ENCODE measurements at places on chromosomes 1 and 21.
A peak's percentile ranks its signal among the peaks of the same experiment; 100 is the strongest.

GRCh38 chr1:54377040-54377691, 29.0 kb downstream of the SSBP3 start:
- peak; percentile 61 for DNase-seq

DNA sequence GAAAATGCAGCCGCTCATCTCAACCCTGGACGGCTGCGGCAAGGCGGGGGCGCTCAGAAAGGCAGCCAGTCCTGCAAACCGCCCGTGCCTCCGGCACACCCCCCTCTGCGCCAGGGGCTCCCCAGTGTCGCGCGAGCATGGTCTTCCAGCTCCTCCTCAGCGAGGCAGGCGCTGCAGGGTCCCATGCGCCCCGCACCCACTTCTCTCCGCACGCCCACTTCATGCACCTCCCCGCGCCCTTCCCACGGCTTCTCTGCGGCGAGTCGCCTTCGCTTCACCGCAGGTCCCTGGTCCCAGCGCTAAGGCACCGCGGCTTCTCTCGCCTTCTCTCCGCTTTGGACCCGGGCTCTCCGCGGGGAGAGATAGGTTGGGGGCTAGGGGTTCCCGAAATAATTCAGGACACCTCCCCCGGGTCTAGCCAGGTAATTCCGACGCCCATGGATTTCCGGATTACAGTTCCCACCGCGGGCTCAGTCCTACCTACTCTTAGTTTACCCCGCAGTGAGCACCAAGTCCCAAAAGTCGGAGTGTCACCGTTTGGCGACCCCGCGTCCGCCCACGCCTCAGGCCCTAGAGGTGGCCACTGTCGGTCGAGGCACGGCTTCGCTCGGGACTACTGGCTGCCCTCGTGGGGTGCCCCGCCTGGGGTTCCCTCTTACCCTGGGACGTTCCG, 67.5 kb downstream of the SYT2 start:
- no peak for DNase-seq

DNA sequence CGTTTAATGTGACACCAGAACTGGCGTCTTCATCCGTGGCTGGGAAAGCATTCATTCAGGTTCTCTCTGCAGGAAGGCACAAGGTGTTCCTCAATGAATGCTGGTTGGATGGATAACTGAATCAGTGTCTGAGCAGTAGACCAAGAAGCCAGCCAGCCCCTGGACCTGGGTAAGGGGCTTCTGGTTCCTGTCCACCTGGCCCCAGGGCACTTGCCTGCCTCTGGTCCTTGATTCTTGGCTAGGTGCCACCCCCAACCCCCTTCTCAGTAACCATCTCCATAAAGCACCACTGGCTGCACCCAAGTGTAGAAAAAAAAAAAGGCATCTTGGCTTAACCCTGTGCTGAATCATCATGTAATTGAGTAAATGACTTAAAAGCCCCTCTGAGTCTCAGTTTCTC, 59.1 kb downstream of the KCND3 start:
- DNase-seq = no peak

DNA sequence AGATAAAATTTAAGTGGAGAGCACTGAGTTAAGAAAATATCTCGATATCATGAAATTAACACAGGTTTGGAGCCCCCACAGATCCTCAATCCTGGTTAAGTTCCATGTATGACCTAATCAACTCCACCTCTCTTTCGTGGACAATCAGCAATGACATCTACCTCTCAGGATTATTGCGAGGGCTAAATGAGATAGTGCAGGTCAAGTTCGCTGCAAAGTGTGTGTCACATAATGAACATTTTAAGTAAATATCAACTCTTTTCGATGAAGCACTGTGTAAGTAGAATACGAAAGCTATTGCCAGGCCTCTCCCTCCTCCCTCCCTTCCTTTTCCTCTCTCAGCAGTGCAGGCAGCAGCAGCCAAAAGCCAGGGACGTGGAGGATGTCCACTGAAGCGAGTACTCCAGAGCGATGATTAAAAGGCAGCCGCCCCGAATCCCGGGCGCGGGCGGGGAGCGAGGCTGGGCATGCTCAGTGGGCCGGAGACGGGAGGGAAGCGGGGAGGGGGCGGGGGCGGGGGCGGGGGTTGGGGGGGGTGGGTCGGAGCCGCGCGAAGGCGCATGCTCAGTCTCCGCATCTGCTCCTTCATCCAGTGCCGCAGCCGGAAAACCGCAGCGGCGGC, at the start of gene CAMSAP2:
TSS of gene CAMSAP2 (plus strand) at position 567 of the 622 bp plus-strand sequence. CDS start 935 bp downstream, outside the sequence.
- DNase-seq = peak; percentile 96

GRCh38 chr1:26861286-26861701, 1.7 kb upstream of the SFN start:
- peak; percentile 32 for DNase-seq

DNA sequence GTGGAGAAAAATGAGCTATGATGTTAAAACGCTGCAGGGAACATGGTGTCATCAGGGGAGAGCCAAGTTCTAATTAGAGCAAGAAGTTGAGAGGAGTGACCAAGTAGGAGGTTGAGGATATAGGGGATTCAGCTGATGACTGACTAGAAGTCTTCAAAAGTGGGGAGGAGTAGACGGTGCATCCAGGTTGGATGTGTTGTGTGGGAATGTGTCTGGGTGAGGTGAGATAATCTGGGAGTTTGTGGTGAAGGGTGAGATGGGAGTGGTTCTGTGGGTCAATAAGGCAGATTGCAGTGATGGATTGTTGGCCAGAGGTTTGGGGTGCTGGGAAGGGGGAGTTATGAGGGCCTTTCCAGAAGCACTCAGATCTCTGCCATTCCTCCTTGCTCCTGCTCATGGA, 72.0 kb upstream of the IRF2BP2 start:
- no peak for DNase-seq

DNA sequence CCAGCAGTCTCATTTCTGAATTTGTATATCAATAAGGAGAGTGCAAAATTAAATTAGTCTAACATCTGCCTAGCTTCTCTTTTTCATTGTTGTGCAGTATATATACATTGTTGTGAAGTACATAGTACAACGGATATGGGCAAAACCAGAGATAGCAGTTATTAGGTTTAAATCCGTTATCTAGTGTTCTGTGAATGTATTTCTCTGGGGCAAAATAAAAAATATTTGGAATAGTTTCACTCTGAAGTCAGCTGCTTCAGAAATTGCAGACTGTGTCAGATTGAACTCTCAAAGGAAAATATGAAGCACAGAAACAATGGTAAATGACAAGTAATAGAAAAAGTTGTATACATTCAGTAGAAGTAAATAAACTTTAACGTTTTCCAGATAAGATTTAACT, 836.5 kb upstream of the CXADR start:
- no peak for DNase-seq

DNA sequence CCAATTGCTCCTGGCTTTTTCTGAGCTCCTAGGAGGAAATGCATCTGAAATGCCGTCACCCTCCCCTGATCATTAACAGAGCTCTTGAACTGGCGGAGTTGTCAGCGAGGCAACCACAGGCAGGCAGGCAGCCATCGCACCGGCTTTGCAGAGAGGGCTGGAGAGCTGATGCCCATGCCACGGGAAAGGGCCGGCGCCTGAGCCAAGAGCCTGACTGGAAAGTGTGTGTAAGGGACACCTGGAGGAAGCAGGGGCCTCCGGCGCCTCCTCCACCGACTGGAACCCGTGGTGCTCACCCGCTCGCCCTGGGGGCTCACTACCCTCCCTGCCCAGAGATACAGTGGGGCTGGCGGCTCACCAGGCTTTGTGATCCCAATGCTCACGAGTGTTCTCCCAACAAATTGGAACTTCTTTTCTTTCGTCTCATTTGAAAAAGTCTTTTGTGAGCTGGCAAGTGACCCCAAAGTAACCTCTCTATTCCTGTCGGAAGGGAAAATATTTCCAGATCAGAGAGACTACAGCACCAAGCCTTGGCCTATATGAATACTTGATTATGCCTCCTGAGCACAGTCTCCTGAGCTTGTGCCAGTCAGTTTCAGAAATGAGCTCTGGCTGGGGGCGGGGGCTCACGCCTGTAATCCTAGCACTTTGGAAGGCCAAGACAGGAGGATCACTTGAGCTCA, 97.7 kb upstream of the SLC25A33 start:
- peak; percentile 21 for DNase-seq

- DNase-seq = peak; percentile 75
Observed at GRCh38 chr1:197614916-197615692, 160.2 kb downstream of the DENND1B start.

- DNase-seq = no peak
Observed at GRCh38 chr1:34977858-34978257, 7.3 kb downstream of the TMEM35B start.

DNA sequence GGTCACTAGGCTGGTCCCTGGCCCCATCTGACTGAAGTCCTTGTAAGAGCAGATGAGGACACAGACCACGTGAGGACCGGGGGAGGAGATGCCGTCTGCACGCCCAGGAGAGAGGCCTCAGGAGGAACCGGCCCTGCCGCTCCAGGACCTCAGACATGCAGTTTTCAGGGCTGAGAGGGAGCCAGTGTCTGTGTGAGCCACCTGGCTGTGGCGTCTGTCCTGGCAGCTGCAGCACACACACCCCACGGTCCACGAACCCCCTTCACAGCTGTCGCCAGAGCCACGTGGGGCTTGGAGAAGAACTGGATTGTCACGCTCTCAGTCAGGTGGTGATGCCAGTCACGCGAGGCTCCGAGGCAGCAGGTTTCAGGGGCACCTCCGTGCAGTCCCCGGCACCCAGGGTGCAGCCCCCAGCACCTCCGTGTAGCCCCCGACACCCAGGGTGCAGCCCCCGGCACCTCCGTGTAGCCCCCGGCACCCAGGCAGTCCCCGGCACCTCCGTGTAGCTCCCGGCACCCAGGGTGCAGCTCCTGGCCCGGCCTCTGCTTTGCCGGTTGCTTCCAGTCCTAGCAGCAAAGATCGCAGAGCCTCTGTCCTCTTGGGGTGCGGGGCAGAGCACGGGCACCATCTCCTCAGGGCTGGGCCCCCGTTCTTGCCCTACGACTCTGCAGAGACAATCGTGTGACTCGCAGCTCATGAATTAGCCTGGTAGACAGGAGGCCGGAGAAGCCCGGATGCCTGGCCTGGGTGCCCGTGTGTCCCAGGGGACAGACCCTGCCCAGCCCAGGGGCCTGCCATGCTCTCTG, 19.0 kb upstream of the SUMO3 start:
- peak; percentile 85 for DNase-seq

- DNase-seq = no peak
Observed at GRCh38 chr21:33259428-33259827, 6.7 kb upstream of the IL10RB start.

DNA sequence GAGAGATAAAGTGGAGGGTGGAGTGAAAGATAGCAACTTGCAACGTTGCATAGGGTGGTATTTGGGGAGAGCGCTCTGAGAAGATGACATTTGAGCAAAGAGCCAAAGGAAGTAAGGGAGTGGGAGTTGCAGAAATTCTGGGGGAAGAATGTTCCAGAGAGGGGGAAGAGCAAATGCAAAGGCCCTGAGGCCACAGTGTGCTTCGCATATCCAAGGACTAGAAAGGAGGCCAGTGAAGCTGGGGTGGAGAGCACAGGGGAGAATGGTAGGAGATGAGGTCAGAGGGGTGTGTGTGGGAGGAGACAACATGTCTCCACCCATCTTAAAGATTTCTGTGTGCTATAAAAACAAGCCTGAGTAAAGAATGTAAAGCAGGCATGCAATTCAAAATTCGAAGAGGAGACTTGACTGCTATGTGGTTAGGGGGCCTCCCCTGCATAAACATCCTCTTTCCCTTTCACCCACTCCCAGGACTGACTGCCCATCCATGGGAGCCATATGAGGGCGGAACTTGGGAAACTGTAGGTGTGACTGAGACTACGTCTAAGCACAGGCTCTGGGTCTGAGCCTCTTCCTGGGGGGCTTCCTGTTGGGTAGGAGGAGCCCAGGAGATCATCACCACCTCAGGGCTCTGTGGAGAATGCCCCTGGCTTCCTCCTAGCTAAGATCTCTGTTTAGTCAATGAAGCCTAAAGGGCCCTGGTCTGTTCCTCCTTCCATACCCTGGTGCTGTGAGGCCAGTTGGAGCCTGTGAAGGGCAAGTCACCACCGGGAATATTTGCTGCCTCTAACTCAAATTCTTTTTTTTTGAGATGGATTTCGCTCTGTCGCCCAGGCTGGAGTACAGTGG, 2.9 kb upstream of the CLIC4 start:
- DNase-seq = peak; percentile 44

GRCh38 chr1:21254335-21254951, 35.8 kb downstream of the ECE1 start:
- peak; percentile 99 for DNase-seq

GRCh38 chr1:2384941-2385481, 6.3 kb downstream of the MORN1 start:
- DNase-seq = peak; percentile 77

DNA sequence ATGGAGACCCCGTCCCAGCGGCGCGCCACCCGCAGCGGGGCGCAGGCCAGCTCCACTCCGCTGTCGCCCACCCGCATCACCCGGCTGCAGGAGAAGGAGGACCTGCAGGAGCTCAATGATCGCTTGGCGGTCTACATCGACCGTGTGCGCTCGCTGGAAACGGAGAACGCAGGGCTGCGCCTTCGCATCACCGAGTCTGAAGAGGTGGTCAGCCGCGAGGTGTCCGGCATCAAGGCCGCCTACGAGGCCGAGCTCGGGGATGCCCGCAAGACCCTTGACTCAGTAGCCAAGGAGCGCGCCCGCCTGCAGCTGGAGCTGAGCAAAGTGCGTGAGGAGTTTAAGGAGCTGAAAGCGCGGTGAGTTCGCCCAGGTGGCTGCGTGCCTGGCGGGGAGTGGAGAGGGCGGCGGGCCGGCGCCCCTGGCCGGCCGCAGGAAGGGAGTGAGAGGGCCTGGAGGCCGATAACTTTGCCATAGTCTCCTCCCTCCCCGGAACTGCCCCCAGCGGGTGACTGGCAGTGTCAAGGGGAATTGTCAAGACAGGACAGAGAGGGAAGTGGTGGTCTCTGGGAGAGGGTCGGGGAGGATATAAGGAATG, 505 bp downstream of the LMNA start:
- DNase-seq = peak; percentile 63

DNA sequence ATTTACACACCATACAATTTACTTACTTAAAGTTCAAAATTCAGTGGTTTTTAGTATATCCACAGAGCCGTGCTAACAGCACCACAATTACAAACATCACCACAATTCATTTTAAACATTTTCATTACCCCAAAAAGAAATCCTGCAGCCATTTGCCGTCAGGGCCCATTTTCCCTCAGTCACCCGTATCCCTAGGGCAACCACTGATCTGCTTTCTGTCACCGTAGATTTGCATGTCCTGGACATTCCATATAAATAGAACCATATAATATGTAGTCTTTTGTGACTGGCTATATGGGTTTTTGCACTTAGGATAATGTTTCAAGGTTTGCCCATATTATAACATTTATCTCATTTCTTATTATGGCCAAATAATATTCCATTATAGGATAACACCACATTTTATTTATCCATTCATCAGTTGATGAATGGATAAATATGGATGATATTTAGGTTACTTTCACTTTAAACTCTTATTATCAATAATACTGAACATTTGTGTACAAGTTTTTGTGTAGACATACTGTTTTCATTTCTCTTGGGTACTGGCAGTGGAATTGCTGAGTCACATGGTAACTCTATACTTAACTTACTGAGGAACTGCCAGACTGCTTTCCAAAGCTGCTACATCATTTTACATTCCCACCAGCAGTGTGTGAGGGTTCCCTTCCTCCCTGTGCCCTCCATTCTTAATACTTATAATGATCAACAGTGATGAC, 68.9 kb downstream of the ST3GAL3 start:
- no peak for DNase-seq

GRCh38 chr1:165408518-165408917, 36.4 kb downstream of the RXRG start:
- DNase-seq = peak; percentile 88
